ENCODE measurements at places on chromosomes 12 and 14. TPM values are rescaled to one million over a fixed set of nuclear protein-coding genes. Genes with fewer than 3 reads are reported as not detected.

The COX8C gene
- total RNA-seq, result not detected

The DCN gene
- total RNA-seq, result 163 TPM

The INHBC gene
- total RNA-seq, result not detected

The KRT73 gene
- not detected for total RNA-seq

- no peaks in the 10 kb centered on the region for H3K36me3 ChIP-seq
- no peak overlapping the region for H3K4me3 ChIP-seq
- H3K27me3 ChIP-seq, result no peaks in the 10 kb centered on the region
- H3K4me1 ChIP-seq, result no peaks in the 10 kb centered on the region
- DNase-seq, result no peak
Observed at GRCh38 chr12:94790825-94791224, 140.5 kb upstream of the TMCC3 start.

DNA sequence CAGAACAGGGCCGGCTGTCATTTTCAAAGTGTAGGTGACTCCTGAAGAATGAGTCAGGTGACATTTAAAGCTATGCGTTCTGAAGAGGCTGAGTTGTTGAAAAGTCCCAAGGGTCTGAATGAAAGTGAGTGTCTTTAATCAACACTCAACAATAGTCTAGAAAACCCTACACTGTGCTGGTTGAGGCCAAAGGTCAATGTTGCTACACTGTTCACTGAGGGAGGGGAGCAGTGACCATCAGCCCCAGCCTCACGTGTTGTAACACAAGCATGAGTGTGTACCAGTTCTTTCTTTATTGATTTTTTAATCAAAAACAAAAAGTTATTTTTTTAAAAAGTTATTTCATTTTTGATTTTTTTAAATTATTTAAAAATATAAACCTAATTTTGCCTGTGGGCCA is 418.8 kb upstream of the LRFN5 start:
- H3K27ac ChIP-seq, result no peak overlapping the region
- H3K36me3 ChIP-seq, result no peaks in the 10 kb centered on the region
- H3K4me1 ChIP-seq, result no peaks in the 10 kb centered on the region
- H3K4me3 ChIP-seq, result no peak overlapping the region

GRCh38 chr12:104863296-104863948 is 94.7 kb downstream of the SLC41A2 start:
- H3K36me3 ChIP-seq, result no peaks in the 10 kb centered on the region

DNA sequence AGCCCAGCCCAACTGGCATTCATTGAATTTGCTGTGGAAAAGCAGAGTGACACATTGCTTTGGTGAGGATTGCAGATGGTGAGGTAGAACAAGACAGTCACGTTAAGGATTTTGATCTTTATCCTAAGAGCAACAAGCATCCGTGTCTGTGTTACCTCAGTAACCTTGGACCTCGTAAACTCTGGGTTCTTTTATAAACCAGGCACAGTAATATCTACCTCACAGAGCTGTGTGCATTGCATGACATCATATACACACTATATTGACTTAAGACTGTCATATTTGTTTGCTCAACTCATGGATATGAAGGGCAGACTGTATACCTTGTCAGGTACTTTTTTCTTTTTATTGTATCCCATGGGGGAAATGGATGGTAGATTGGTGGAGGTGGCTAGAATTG is 156.2 kb downstream of the ETV6 start:
- no peaks in the 10 kb centered on the region for H3K36me3 ChIP-seq
- no peaks in the 10 kb centered on the region for H3K27me3 ChIP-seq

- no peaks in the 10 kb centered on the region for H3K27me3 ChIP-seq
- H3K4me3 ChIP-seq, result no peak overlapping the region
- H3K36me3 ChIP-seq, result peaks cover 80% of the 10 kb centered on the region
- H3K4me1 ChIP-seq, result peaks cover 6% of the 10 kb centered on the region
- peak overlapping the region; percentile 9 for H3K27ac ChIP-seq
- DNase-seq, result peak; percentile 76
Observed at GRCh38 chr12:49763006-49763591, 21.7 kb downstream of the TMBIM6 start.

DNA sequence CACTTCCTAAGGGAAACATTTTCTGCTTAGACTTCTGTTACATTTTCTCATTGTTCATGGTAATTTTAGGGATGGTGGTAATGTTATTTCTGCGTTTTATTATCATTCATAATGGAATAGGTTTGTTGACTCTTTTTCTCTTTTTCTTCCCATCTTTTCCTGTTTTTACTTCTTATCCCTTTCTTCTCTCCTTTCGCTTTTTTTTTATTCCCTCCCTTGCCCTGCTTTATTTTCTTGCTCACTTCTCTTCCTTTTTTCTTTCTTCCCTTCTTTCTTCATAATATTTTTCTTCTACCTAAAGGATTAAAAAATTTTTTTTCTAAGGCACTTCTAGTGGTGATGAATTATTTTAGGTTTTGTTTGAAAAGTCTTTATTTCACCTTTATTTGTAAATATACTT is 45.6 kb downstream of the CNOT2 start:
- H3K4me3 ChIP-seq, result no peak overlapping the region
- peaks cover 3% of the 10 kb centered on the region for H3K36me3 ChIP-seq
- H3K27me3 ChIP-seq, result no peaks in the 10 kb centered on the region
- DNase-seq, result no peak
- no peak overlapping the region for H3K27ac ChIP-seq

- no peaks in the 10 kb centered on the region for H3K27me3 ChIP-seq
- H3K4me3 ChIP-seq, result no peak overlapping the region
- H3K4me1 ChIP-seq, result no peaks in the 10 kb centered on the region
- no peak overlapping the region for H3K27ac ChIP-seq
- no peaks in the 10 kb centered on the region for H3K36me3 ChIP-seq
Observed at GRCh38 chr14:69291396-69291795, 31.4 kb downstream of the GALNT16 start.

DNA sequence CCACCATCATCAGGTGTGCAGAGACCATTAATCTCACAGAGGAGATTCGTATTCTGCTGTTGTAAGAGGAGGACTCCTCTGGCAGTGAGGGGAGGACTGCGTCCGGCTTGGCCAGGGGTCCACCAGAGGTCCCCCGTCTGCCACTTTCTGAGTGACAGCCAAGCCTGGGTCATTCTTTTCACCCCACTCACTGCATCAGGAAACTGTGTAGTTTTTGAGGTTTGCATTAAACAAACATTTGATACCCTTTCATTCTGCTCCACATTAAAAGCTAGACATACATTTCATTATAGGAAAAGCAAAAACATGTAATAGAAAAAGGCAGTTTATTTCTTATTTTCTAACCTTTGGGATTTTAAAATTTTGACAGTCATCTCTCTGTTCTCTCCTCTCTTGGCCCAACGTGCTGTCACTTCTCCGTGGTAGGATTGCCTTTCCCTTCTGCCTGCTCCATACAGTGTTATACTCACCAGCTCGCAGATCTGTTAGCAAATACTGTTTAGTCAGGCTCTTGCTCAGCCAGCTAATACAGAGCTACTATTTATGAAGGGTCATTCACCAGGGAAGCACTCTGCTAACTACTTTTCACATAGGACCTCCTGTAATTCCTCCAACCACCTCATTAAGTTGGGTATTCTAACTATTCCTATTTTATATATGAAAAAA is 99.3 kb downstream of the PELI2 start:
- no peaks in the 10 kb centered on the region for H3K27me3 ChIP-seq
- peaks cover 43% of the 10 kb centered on the region for H3K4me1 ChIP-seq
- no peaks in the 10 kb centered on the region for H3K36me3 ChIP-seq
- H3K4me3 ChIP-seq, result no peak overlapping the region
- H3K27ac ChIP-seq, result no peak overlapping the region

GRCh38 chr14:58733451-58734208 is 95.9 kb downstream of the DACT1 start:
- H3K27ac ChIP-seq, result no peak overlapping the region
- no peak overlapping the region for H3K4me3 ChIP-seq
- no peaks in the 10 kb centered on the region for H3K36me3 ChIP-seq
- no peaks in the 10 kb centered on the region for H3K27me3 ChIP-seq

Measured in upper lobe of left lung (tissue), 6 donors.